ENCODE measurements at places on chromosomes 13 and 19. TPM values are rescaled to one million over a fixed set of nuclear protein-coding genes. Genes with fewer than 3 reads are reported as not detected.

GRCh38 chr13:84086847-84087162 is 204.5 kb upstream of the SLITRK1 start:
- no peak for DNase-seq

- no peak for DNase-seq
Measured at GRCh38 chr19:55289117-55289796, 5.5 kb downstream of the BRSK1 start.

DNA sequence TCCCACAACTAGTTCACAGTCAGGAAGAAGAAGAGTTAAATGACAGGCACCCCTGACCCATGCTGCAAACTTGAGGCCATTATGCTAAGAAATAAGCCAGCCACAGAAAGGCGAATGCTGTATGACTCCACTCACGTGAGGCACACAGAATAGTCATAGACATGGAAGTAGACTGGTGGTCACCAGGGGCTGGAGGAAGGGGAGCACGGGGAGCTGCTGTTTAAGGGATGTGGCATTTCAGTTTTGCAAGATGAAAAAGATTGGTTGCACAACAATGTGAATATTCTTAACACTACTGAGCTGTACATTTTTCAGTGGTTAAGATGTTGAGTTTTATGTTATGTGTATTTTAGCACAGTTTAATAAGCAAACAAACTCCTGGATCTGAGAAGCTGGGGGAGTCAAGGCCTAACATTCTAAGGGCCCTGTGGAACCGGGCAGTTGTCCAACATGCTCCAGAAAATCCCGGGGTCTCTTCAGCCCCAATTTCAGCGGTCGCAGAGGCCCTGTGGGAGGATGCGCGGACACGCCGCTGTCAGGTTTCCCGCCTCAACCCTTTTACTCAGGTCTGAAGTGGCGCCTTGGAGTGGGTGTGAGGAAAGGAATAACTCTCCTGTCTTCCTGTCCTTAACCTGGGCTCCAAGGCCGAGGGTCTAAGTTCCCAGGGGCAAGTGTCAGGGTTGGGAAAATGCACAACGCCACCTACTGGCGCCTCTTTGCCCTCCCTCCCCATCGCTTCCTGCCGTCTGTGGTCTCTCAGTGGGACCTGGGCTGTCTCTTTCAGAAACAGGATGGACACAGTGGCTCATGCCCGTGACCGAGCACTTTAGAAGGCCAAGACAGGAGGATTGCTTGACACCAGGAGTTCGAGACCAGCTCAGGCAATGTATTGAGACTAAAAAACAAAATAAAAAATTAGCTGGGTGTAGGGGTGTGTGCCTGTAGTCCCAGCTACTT is 4.4 kb upstream of the TMEM272 start:
- DNase-seq = no peak

DNA sequence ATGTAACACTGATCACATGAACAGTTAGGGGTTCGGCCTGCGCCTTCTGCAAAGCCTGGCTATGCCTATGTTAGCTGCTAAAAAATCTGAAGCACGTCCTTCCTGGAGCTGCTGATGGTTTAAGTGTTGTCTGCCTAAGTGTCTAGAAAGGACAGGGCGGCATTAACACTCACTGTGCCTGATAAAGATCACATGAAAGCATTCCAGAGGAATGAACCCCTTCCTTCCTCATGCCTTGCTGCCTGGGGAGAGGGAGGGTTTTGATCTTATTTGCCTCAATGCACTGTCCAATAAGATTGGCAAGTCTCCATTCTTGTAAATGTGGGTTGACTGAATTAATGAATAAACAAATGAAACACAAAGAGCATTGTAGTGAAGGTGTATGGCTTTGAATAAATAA is 5.2 kb downstream of the DOCK9 start:
- no peak for DNase-seq

DNA sequence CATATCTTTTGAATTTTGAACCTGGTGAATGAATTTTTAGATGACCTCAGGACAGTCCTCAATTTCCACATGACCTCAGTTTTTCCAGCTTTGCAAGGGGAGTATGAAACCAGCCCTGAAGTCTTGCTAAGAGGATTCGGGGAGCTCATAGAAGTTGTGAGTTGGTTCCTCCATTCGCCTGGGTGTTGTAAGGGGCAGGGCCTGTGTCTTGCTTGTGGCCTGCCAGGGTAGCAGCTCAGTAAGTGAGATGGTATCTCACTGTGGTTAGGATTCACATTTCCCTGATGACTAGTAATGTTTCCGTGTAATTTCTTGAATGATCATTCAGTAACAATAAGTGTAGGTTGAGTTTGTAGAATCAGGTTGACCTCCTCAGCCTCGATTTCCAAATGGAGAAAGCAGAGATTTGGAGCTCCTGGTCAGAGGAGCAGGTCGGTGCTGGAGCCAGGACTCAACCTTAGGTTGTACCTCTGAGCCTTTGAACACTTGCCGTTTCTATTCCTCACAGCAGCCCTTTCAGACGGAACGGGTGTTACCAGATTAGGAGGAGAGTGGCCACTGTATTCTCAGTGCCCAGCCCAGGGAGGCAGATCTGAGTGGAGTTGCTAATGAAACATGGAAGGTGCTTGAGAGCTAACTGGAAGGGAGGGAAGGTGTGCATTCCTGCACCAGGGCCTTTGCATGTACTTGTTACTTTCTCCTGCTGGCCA is 14.6 kb downstream of the NACC1 start:
- DNase-seq = no peak

DNA sequence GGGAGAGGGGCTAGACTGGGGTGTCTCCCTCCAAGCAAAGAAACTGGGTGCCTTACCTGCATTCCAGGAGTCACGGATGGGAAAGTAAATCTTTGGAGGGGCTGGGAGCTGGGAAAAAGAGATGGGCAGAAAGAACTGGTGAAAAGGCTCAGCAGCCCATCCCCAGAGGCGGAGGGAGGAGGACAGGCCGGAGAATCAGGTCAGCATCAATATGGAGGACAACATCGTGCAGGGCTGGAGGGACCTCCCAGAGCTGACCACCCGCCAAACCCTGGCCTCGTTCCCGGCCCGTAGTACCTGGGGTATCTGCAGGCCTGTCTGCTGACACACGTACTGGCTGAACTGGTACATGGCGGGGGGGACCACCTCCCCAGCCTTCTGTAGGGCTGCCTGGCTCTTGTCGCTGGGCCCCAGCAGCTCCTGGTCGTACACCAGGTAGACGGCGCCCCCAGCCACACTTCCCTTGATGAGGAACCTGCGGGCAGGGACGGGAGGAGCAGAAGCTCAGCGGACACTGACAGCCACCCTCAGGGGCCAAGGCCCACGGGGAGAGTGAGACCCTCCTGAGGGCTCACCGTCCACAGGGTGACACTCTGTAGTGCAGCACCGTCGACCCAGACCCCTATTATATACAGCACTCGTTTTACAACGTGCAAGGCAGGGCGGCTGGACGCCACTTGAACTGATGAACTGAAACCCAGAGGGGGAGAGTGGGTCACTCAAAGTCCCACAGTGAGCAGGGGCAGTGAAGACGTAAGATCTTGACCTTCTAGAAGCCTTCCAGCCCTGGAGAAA is 830 bp downstream of the MICOS13 start:
- DNase-seq = no peak

- DNase-seq = no peak
Measured at GRCh38 chr13:106471957-106472543, 63.4 kb downstream of the EFNB2 start.

DNA sequence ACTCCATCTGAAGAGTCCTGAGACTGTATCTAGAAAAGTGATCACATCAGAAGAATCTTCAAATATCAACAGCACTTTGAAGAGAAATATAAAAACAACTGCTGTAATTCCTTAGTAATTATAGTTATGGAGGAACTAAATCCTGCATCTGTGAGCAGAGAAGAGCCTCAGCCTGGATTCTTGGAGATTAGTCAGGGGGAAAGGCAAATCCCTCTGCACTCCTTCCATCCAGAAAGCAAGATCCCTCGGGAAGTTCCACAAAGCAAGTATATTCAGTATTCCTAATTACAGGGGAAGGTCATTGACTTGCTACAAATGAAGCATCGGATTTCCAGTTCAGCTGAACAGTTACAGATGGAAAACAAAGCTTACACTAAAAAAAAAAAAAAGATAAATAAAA is 256.6 kb upstream of the IPO5 start:
- DNase-seq = no peak

GRCh38 chr13:99875391-99875790 is 96.2 kb downstream of the ZIC5 start:
- no peak for DNase-seq

GRCh38 chr19:39506944-39507714 is 7.8 kb upstream of the SELENOV start:
- DNase-seq = no peak

GRCh38 chr13:51255556-51255955 is 33.4 kb downstream of the FAM124A start:
- DNase-seq = no peak

GRCh38 chr13:101579281-101579802 is 126.9 kb downstream of the ITGBL1 start:
- peak; percentile 5 for DNase-seq

DNA sequence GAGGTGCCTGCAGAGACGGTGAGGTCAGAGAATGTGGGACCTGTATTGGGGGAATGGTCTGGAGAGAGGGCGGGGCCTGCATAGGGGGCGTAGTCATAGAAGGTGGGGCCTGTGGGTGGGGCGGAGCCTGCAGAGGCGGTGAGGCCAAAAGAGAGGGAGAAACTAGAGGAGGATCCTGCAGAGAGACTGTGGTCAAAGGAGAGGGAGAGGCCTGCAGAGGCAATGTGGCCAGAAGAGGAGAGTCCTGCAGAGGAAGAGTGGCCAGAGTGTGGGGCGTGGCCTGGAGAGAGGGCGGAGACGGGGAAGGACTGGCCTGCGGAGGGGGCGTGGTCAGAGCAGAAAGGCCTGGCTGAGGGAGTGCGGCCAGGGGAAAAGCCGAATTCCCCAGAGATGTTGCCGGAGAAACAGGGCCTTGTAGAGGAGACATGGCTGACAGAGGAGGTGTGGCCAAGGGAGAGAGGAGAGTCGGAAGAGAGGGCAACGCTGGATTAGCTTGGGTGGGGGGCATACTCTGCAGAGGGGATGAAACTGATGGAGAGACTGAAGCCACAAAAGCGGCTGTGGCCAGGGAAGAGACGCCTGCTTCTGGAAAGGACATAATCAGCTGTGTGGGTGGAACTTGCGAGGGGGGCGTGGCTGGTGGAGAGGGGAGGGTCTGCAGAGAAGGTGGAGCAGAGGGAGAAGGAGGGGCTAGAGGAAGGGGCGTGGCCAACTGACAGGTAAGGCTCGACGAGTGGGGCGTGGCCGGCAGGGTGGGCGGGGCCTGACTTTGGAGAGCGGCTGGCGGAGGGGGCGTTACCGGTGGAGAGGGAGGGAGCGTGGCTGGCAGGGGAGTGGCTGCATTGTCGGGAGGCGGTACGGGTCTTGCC is 2.5 kb downstream of the PRR36 start:
- peak; percentile 82 for DNase-seq

DNA sequence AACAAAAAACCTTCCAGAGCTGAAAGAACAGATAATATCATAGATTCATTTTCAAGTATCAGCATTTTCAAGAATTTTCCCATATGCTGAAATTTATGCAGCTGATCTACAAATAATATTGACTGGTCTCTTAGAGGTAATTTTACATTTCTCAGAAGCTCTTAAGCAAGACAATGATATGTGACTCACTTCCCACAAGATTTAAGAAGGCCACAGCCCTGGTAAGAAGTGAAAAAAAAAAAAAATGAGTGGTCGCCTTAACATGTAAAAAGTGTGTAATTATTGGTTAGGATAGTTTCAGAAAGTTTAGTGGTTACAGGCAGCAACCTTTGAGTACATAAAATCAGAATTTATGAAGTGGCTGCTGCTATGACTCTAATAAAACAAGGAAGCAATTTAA is 54.5 kb downstream of the NUFIP1 start:
- no peak for DNase-seq

- DNase-seq = no peak
Measured at GRCh38 chr19:793806-794205, 3.4 kb upstream of the PTBP1 start.

- no peak for DNase-seq
Measured at GRCh38 chr13:55497486-55497885, 1643.2 kb upstream of the PRR20A start.

- no peak for DNase-seq
Measured at GRCh38 chr19:17948931-17949930, 16.4 kb downstream of the CCDC124 start.

GRCh38 chr13:49218493-49219051 is 1.6 kb upstream of the MLNR start:
- DNase-seq = no peak

- DNase-seq = no peak
Measured at GRCh38 chr19:13275016-13275722, 125.0 kb downstream of the IER2 start.

- DNase-seq = no peak
Measured at GRCh38 chr19:49326165-49326704, 1.2 kb upstream of the SLC6A16 start.

DNA sequence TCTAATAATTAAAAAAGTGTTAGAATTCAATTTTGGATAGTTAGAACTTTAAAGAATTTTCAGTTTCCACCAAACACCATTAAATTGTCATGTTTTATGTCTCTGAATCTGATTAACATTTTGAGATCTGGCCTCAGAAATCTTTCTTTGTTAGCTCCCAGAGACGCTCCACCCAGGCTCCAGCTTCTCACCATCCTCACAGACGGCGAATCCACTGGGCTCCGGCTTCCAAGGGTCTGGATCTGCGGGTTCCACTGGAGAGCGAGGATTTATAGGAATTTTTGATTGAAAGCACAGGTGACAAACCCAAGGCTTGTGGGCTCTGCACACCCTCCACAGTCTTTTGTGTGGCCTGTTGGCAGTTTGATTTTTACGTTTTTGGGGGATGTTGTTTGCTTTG is 160.6 kb downstream of the URI1 start:
- DNase-seq = no peak

DNA sequence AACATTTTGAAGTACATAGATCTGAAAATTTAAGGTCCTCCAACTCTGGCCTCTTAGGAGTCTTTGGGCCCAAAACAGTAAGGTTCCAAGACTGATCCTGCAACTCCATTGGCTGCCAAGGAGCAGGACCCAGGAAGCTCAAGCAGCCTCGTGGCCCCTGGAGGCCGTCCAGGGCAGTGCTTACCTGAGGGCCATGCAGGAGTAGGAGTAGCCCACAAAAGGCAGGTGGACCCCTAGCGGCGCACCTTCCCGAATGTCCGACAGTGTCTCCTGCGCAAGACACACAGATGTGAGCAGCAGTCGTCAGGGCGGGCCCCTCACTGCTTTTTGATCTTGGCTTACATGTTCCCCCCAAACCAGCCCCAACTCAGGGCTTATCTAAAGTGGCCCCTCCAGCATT is 5.7 kb upstream of the SIX5 start:
- no peak for DNase-seq

- no peak for DNase-seq
Measured at GRCh38 chr13:77207943-77208342, 119.0 kb downstream of the MYCBP2 start.

The THOP1 gene
- polyA plus RNA-seq = 38.7 TPM

The TLE6 gene
- polyA plus RNA-seq = 0.57 TPM

The EMC10 gene
- polyA plus RNA-seq = 97.1 TPM

The OR10H1 gene
- polyA plus RNA-seq = 0.04 TPM

The PTPRS gene
- 31.1 TPM for polyA plus RNA-seq

The CFAP97D2 gene
- polyA plus RNA-seq = not detected

The TBXA2R gene
- polyA plus RNA-seq = not detected

The NUP62 gene
- 43.9 TPM for polyA plus RNA-seq

The PRR20C gene
- not detected for polyA plus RNA-seq

The ZNF45 gene
- 18.3 TPM for polyA plus RNA-seq

The PHLDB3 gene
- polyA plus RNA-seq = 2.2 TPM

The GAPDHS gene
- not detected for polyA plus RNA-seq

The PLVAP gene
- polyA plus RNA-seq = 42.3 TPM

The CLIP3 gene
- 40.2 TPM for polyA plus RNA-seq

The KLK4 gene
- polyA plus RNA-seq = not detected

The IGFL4 gene
- polyA plus RNA-seq = not detected

The CHMP2A gene
- polyA plus RNA-seq = 78.9 TPM

The CGB1 gene
- polyA plus RNA-seq = not detected

The FFAR1 gene
- polyA plus RNA-seq = not detected

The ZNF296 gene
- 1.2 TPM for polyA plus RNA-seq

The ATP4A gene
- polyA plus RNA-seq = not detected
